ENCODE measurements at places on chromosomes 7 and 10.

GRCh38 chr10:89580243-89580642 is 44.8 kb upstream of the SLC16A12 start:
- DNase-seq = no peak

DNA sequence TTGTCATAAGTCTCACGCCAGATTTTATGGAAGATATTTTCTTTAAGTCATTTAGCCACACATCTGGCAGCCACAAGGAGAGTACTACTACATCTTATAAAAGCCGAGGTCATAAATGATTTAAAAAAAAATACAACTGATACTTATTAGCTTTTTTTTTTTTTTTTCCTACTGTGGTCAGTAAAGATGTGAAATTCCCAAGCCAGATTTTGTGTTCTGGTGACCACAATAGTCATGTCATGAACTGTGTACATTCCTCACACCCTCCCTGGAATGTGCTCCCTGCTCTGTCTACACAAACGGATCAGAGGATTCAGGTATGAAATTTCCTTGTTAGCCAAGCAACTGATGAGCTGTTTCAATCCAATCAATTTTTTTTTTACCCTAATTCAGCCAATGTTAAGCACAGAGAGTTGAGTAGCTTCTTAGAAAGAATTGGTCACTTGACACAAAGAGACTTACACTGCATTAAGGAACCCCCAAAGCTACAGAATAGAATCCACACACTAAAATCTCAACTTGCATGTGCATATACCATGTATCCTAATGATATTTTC is 54.7 kb downstream of the CHRM2 start:
- DNase-seq = no peak

GRCh38 chr10:60508831-60509230 is 119.2 kb upstream of the ANK3 start:
- no peak for DNase-seq

DNA sequence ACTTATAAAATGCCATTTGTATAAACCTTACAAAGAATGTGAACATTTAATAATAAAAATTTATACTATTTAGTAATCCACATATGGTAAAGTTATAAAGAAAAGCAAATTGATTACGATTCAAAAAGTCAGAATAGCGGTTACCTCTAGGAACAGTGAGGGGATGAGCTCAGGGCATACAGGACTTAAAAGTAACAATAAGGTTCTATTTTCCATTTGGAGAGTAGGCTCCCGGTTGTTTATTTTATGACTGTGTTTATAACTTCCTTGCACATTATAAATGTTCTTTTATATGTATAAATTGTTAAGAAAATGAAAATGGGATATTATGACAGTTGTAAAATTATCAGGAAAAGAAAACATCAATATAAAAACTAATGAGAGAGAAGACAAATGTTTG is 135.7 kb downstream of the AVL9 start:
- no peak for DNase-seq
